Suppressor macrophage treated with lipopolysaccharide for 4 hours (primary cell): ENCODE measurements at places on chromosomes 13 and 19.

- peak; percentile 54 for DNase-seq
Observed at GRCh38 chr19:40612831-40613689, 11.9 kb downstream of the LTBP4 start.

DNA sequence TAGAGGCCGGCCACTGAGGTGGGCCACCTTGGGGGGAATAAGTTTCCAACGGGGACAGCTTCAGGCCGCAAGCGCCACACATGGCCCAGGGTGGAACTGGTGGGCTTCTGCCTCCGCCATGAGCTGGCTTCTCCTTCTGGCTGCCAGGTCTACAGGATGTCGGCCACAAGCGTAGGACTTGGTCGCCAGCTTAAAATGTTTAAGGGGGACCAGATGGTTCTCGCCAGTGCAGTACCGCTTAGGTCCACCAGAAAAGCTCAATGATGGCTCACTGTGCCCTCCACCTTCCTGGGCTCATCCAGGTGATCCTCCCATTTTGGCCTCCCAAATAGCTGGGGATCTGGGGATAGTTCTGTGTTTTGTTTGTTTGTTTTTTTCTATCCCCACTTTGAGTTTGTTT is 38.7 kb upstream of the ZNF254 start:
- no peak for DNase-seq

DNA sequence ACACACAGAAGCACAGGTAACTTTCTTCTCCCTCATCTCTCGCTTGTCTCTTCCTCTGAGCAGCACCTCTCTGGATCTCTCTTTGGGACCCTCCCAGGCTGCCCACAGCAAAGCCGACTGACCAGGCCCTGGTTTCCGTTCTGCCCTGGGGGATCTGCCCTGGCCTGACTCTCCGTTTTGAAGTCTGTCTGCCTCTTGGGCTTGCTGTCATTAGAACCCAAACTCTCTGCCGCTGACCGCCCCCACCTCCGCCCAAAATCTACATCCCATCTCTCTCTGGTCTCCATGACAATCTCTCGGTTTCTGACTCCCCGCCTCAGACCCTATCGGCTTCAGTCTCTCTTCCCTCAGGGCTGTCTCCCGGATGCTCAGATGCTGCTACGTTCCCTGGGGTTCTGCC is 6.9 kb downstream of the KCNC3 start:
- DNase-seq: no peak

- no peak for DNase-seq
Observed at GRCh38 chr13:34619326-34619725, 322.7 kb upstream of the NBEA start.

GRCh38 chr19:49981603-49982593 is 20.9 kb upstream of the SIGLEC11 start:
- DNase-seq: no peak

- no peak for DNase-seq
Observed at GRCh38 chr13:39494006-39494405, 109.0 kb downstream of the LHFPL6 start.

DNA sequence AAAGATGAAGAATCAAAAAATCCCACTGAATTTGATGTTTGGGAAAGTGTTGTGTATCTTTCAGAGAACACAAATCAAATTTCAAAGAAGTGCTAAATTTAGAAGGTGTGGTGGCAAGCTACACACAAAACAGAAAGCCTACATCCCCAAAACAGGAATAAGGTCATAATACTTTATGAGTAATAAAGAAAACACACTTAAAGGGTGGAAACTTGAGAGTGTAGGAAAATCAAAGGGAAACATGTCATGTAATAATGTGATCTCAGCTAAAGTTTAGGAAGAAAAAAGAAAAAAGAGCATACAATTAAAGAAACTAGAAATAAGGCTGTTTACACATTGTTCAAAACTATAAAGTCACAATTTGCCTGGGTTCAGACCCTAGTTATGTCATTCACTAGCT is 668.7 kb downstream of the PCDH17 start:
- DNase-seq: no peak
